ENCODE measurements at places on chromosomes 12 and 14.

GRCh38 chr12:68580911-68581310 lies 29.8 kb upstream of the RAP1B start:
- no peak for DNase-seq

DNA sequence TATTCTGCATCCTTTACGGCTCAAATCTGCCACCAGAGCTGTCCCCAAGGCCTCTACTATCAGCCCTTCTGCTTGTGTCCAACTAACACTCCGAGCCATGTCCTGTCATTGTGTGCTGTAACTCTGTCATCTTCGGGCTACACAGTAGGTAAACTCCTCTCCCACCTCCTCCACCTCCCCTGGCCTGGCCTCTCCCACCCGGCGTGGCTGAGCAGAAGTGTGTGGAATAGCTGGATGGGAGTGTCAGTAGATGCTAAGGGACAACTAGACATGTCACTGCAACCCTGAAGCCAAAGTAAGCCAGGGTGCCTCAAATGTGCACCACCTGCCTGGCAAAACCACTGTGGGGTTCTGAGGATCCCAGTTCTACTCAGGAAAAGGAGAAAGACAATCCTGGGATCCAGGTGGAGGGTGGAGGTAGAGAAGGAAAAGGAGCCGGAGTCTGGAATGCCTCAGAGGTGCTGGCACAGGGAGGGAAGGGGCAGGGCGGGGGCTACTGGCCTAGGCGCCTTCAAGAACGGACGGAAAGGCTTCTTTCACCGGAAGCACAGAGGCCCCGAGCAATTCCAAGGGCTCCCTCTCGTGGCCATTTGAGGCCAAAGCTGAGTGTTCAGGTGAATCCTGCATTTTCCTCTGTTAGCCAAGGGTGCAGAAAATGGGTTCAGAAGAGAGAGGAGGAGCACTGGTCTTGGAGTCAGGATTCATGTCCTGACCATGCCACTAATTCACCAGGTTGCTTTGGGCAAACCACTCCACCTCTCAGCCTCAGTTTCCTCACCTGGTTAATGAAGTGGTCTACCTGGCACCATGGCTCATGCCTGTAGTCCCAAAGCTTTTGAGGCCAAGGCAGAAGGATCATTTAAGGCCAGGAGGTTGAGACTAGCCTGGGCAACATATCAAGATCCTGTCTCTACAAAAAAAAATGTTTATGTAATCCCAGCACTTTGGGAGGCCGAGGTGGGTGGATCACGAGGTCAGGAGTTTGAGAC lies 20.5 kb upstream of the FAM181A start:
- DNase-seq: peak; percentile 21

- no peak for DNase-seq
Observed at GRCh38 chr12:120764816-120765215, 39.2 kb downstream of the ACADS start.

GRCh38 chr14:102796661-102797190 lies 19.5 kb downstream of the TRAF3 start:
- no peak for DNase-seq

DNA sequence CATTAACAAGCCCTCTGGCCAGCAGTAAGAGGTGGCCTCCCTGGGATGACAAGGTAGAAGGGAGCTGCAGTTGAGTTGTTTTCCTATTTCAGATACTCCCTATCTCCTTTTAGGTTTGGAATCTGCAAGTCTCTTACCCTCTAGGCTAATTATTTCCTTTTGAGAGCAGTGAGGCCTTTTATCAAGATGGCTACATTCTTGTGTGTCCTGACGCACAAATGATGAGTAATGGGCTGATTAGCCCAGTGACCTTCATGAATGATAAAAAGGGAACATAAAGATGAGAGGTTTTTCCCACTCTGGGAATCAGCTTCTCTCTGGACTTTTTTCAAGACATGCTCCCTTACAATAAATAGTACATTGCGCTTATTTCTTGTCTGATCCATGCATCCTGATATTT lies 22.9 kb downstream of the DYRK2 start:
- DNase-seq: no peak

GRCh38 chr12:6961278-6961694 lies 9.2 kb downstream of the PHB2 start:
- DNase-seq: no peak

DNA sequence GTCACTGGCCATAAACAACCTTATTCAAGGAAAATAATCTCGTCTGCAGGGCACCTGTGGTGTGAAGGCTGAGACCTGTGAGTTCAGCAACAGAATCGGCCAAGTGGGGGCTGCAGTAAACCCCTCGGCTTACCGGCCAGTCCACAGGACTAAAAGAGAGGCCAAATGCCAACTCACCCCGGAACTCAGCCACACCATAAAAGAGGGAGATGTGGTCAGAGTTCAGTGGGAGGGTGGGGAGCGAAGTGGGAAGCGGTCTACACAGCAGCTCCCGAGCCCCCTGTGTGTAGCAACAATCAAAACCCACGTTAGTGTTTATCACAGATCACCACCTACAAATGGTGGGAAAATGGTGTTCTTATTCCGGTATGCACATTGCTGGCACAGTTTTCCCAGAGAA lies 153.0 kb downstream of the PIWIL1 start:
- DNase-seq: no peak

DNA sequence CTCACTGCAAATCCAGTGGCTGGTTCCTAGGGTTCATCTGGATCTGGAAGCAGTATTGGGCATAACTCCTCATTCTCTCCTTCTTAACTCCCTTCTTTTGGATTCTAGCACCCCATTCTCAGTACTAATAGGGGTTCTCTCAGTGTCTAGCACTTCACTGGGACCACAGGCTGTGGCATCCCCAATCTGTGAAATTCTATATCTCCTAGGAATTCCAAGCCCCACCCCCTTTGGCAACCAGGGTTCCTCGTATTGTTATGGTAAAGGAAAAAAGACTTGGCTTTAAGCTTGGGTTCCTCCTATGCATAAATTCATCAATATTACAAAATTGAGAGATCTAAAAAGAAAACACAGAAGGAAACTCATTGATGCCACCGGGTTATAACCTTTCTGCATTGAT lies 45.0 kb upstream of the FBXO21 start:
- DNase-seq: no peak

DNA sequence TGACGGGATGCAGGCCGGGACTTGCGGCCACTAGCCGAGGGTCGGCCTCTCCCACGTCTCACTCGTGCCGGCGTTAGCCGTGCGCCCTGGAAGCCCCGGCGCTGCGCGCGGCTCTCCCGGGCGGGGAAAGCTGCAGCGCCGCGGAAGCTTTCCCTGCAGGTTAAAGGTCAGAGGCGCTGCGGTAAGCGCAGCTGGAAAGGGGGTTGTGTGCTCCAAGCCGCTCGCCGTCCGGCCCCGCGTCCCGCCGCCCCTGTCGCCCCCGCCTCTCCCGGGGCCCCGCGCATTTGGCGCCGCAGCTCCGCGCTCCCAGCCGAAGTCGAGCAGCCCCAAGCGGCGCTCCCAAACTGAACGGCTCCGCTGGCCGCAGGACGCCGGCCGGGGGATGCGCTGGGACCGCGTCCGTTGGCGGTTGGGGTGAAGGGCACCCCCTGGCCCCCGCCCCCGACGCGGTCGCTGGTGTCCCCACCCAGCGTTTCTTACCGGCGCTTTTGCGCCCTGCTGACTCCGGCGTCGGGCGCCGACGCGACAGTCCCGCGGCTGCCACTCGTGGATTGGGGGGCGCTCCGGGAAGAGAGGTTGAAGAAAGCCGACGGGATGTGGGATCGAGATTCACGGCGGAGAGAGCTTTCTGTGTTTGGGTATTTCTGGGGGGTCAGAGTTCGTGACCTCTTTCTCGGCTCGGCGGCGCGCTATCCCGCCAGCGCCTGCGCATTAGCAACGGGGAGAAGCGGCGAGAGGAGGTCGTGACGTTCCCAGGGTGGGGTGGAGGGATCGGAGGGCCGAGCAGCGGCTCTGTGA lies at the start of gene NR2C1:
Gene NR2C1 (minus strand): TSS at position 719 of the 798 bp plus-strand sequence. CDS start 6,234 bp downstream, outside the sequence.
- peak; percentile 94 for DNase-seq

DNA sequence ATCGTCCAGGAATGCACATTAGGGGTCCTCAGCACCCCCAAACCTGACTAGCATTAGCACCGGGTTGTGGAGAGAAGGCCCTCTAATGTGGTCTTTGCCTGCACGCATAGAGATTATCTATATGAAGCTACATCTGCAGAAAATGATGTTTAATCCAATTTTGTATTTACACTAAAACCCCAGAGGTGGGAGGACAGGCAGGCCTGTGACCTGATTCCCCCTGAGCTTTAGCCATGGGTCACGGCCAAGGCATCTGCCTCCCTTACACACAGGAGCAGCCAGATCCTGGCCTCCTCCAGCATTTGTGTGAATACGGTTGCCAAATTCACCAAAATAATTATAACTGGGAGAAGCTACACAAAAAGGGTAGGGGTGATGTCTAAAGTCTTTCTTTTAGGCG lies 7.0 kb downstream of the APOLD1 start:
- DNase-seq: no peak

- no peak for DNase-seq
Observed at GRCh38 chr14:76424359-76424758, 48.4 kb downstream of the ESRRB start.

DNA sequence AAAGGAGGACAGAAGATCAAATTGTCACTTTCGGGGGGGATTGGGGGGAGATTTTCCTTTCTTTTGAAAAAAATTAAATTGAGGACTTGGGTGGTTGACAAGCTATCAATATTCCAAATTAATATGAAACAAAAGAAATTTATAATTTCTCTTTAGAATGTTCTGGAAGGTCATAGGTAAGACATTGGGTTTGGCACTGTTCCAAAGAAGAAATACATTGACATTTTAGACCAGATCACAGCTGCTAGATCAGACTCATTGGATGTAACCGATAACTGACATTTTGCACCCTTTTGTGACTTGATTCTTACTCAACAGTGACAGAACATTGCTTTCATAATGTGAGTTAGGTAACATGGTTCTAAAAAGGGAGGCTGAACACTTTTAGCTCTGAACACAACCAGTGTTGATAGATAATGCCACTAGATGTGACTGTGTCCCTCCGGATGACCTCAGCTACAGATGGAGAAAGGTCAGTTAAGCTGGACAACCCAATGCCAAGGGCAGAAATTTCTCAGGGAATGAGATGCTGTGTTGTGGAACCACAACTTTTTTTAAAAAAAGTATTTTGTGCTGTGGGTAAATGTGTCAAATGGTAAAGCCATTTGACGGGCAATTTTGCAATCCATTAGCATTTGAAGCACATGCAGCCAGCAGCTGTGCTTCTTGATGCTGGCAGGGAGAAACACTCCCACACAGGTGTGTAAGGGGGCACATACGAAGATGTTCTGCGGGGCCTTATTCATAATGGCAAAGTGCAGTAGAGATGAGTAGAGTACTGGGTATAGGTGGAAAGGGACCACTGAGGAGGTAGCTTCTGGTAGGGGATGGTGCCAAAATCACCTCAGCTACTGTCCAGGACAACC lies 62.9 kb downstream of the RFX4 start:
- DNase-seq: no peak

DNA sequence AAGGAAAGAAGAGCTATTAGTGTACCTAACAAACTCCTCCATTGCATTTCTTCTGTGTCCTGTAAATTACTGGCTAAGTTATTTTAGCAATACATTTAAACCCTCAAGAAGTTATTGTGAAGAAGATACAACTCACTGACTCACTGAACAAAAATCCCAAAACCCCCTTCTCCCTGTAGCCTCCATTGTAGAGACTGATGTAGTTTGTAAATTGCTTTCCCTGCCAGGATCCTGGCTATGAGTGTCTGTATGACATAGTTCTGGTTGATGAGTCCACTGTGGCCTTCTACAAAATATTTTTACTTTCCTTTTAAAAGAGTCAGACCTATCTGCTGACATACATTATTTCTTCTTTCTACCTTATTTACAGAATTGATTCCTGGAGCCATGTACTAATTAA lies 155.6 kb downstream of the SLC6A15 start:
- DNase-seq: no peak

- DNase-seq: peak; percentile 9
Observed at GRCh38 chr12:132837693-132838409, 9.2 kb upstream of the GOLGA3 start.

GRCh38 chr12:131988054-131988796 lies 38.5 kb downstream of the EP400 start:
- DNase-seq: peak; percentile 36

- DNase-seq: peak; percentile 6
Observed at GRCh38 chr14:45251912-45252311, 1.1 kb downstream of the MIS18BP1 start.

- no peak for DNase-seq
Observed at GRCh38 chr14:63761351-63762117, 33.7 kb upstream of the SGPP1 start.

GRCh38 chr14:39320318-39320717 lies 86.6 kb downstream of the MIA2 start:
- DNase-seq: no peak

- no peak for DNase-seq
Observed at GRCh38 chr12:28535216-28535615, 345.0 kb downstream of the CCDC91 start.

GRCh38 chr12:109714141-109714912 lies 702 bp downstream of the FAM222A start:
- peak; percentile 60 for DNase-seq

GRCh38 chr14:100429537-100429936 lies 106.4 kb downstream of the SLC25A47 start:
- DNase-seq: no peak

DNA sequence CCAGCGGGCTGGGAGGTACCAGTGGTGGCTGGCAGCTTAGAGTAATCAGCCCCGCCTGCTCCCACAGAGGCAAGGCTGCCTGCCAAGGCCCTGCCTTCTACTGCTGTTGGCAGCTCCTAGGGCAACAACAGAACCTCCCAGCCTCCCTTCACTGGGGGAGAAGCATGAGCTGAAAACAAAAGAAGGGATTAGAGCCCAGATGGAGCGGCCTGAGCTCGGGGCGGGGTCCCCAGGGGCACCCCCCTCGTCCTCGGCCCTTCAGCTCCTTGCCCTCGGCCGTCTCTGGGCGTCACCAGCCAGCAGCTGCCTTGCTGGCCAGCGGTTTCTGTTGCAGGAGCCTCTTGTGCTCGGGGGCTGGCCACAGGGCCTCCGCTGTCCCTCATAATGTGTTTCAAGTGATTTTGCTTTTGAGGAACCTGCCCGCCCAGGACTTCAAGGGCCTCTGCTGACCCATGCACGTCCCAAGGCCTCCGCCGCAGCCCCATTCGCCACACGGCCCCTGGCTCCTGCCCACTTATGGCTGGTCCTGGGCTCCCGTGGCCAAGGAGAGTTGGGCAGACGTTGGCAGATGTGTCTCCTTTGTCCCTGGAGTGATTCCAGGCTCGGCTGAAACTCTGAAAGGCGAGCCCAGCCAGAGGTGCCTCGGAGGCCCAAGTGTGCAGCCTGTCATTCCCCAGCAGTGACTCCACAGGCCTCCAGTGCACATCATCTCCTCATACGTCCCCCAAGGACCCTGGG lies 49.7 kb downstream of the PSMA6 start:
- peak; percentile 95 for DNase-seq

- DNase-seq: no peak
Observed at GRCh38 chr14:50452296-50452695, 55.6 kb upstream of the CDKL1 start.

Measured in midbrain (tissue), 1 donor.